ENCODE measurements at places on chromosomes 6 and 20.

DNA sequence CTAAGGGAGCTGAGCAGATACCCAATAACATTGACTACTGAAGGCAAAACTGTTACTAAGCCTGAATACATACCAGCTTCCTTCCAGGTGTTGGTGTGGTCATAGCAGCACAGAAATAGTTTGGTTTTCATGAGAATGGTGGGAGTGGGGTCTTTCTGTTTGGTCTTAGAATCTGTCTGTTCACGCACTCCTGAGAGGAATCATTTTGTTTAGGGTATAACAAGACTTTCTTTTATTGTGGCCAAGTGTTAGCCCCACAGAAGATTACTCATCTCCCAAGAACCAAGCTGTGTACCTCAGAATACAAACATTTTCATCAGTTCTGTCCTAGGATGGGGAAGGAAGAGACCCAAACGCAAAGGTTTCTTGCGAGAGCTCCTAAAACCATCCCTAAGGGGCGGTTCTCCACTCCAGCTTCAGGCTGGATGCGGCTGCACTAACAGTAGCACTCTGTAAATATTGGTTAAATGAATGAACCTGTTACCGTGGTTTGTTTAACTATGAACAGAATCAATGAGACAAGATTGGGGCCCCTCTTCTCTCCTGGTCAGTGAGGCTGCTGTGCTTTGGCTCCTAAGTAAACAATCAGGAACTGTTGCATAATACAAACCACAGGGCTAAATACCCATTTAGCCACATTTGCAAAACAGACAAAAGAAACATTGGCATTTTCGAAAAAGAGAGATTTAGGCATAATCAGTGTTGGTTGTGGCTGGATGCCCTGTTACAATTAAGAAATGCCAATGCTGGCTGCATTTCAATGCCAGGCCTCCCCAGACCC lies 44.9 kb downstream of the SNAP25 start:
- no peak for DNase-seq

- DNase-seq = no peak
Observed at GRCh38 chr6:142187209-142187608, 40.1 kb downstream of the VTA1 start.

- DNase-seq = no peak
Observed at GRCh38 chr6:25777031-25777430, 22.5 kb downstream of the SLC17A4 start.

- DNase-seq = no peak
Observed at GRCh38 chr6:154632119-154632518, 101.1 kb upstream of the SCAF8 start.

- no peak for DNase-seq
Observed at GRCh38 chr6:36556281-36556680, 9.0 kb upstream of the STK38 start.

DNA sequence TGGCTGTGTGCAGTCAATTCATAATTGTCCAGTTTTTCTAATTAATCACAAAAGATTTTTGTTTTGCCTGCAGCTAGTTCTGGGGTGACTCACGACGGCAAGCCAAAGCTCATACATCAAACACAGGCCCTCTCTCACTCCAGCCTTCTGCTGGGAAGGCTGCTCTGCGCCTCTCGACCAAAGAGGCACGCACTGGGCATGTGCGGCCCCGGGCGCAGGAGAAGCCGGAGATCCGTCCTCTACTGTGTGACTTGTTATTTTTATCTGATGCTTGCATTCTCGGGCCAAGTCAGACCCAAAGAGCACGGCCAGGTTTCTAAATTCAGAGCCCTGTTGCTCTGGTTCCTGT lies 98.5 kb downstream of the TFAP2A start:
- no peak for DNase-seq

DNA sequence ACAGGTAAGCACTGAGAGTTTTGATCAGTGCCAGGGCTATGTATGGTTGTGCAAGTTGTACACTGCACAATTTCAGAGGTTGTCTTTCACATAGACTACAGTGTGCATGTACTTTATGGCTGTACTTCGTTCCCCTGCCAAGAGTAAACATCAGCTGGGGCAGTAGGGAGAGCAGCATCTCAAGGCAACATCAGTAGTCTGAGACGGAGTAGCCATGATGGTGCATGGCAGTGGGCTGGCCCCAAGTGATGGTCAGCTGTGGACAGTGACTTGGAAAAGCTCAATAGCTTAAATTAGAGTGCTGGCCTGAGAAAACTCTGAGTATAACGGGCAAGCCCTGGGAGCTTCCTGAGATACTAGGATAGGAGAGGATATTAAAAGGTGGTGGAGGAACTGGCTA lies 165.5 kb downstream of the TFAP2B start:
- DNase-seq = no peak

- no peak for DNase-seq
Observed at GRCh38 chr20:62123450-62124118, 1.3 kb downstream of the LSM14B start.

- no peak for DNase-seq
Observed at GRCh38 chr6:104162036-104162669, 697.6 kb downstream of the HACE1 start.

Measured in activated T-helper 1 cell treated with anti-CD3 and anti-CD28 coated beads, Interleukin-2, amount 50 U/mL, for 16 hours (primary cell).